ENCODE measurements at places on chromosomes 7 and 10.
A peak's percentile ranks its signal among the peaks of the same experiment; 100 is the strongest.

GRCh38 chr10:103545771-103546281 is 52.3 kb downstream of the NEURL1 start:
- no peak for DNase-seq

DNA sequence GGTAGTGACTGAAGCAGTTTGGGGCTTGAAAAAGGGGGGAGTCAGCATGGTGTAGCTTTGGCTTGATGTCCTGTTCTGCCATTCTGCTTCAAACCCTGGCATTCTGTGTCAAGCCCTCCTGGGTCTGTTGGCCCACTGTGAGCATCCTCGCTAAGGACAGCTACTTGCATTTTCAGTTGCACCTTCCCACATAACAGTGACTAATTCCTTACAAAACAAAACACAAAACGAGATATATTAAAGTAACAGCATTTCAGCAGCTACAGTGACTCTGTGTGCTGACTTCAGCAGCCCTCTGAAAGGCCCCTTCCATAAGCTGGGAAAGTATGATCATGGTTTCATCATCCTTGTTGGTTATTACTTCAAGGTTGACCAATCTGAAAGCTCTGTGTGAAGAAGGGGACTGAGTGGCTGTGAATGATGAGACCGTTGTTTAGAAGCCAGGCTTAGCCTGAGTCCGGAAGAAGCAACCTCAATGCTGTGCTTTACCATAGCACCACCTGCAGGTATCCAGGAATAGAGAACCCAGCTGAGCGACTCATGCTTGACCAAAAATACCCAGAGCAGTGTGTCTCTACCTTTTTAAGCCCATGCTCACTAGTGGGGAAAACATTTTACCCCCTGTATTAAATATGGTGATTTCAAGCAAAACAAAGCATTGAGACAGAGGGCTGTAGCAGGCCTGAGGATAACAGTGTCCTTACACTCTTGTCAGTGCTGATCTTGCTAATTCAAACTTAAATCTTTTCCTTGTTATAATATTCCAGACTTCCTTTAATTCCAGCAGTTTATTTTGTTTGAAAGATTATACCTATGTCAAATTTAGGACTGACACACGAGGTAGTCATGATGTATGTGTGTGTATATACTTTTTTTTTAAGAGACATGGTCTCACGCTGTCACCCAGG is 42.6 kb upstream of the CC2D2B start:
- peak; percentile 4 for DNase-seq

GRCh38 chr10:96257944-96258343 is 13.4 kb downstream of the BLNK start:
- DNase-seq = no peak

DNA sequence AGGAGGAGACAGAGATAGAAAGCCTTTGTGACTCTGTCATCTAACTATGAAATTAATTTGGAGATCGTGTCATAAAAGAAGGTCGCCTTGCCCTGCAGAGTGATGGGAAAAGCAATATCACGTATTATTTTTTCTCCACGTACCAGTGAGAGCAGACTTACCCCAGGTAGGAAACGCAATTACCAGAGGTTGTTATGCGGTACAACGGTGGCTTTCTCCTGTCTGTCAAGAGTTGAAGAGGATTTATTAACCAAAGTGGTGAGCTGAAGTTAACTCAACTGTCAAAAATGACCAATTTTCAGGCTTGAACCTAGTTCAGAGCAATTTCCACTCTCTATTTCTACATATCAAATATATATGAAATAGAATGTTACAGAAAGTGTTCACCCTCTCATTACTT is 282.6 kb upstream of the PFKP start:
- no peak for DNase-seq

GRCh38 chr10:13769946-13770345 is 183.2 kb downstream of the PRPF18 start:
- DNase-seq = no peak

GRCh38 chr7:143504937-143505297 is 27.2 kb downstream of the TAS2R41 start:
- DNase-seq = no peak
